ENCODE measurements at places on chromosomes 7 and 10. TPM values are rescaled to one million over a fixed set of nuclear protein-coding genes. Genes with fewer than 3 reads are reported as not detected.

The UCN3 gene
- not detected for total RNA-seq

The FAM131B gene
- 3.2 TPM for total RNA-seq

The CALCR gene
- total RNA-seq, result not detected

The CALML5 gene
- not detected for total RNA-seq

The PKD1L1 gene
- total RNA-seq, result 0.07 TPM

The LEP gene
- 0.17 TPM for total RNA-seq
